ENCODE measurements at places on chromosomes 2 and 18.

DNA sequence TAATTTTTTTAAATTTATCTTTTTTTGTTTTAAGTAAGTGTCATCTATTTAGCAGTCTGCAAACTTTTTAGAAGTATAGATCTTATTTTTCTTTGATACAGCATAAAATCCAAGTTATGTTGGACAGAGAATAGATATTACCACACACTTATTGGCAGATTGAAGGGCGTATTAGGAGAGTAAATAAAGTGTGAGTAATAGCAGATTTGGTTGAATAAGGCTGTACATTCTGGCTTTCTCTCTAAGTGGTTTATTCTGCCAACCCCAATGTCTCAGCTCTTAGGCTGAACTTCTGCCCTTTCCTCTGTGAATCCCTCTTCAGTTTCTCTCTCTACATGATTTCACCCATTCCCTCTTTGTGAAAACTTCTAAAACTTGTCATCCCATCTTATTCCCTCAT is 651.2 kb downstream of the DCC start:
- DNase-seq: no peak

DNA sequence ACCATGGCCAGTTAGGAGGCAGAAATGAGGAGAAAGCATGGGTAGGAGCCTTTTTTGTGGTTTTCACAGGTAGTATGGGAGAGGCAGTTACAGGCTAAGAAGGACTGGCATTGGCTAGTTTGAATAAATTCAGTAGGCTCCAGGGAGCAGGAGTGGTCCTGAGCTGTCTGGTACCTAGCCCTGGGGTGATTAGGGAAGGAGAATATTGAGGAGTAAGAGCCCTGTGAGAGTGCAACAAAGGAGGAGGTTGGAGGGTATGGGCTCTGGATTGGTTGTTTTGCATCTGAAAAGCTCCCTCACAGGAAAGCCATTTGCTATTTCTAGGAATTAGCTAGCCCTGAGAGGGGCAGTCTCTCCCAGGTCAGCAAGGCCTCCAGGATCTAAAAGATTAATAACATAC is 13.3 kb upstream of the TCF7L1 start:
- no peak for DNase-seq

DNA sequence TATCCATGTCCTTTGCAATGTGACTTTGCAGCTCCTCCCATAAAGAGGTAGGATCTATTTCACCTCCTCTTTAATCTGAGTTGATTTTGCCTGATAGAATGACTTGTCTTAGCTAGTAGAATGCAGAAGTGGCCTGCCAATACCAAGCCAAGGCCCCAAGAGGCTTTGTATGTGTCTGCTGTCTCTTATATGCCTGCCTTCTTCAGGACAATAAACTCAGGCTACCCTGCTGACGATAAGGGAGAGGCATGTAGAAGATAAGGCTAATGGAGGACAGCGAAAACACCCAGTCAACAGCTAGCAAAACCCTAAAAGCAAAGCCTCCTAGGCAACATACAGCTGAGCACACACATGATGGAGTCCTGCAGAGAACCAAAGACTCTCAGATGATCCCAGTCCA is 1.8 kb upstream of the ZC3H8 start:
- no peak for DNase-seq

- no peak for DNase-seq
Measured at GRCh38 chr2:29767606-29768335, 153.6 kb downstream of the ALK start.

- peak; percentile 25 for DNase-seq
Measured at GRCh38 chr2:20186078-20186854, 38.7 kb downstream of the SDC1 start.

DNA sequence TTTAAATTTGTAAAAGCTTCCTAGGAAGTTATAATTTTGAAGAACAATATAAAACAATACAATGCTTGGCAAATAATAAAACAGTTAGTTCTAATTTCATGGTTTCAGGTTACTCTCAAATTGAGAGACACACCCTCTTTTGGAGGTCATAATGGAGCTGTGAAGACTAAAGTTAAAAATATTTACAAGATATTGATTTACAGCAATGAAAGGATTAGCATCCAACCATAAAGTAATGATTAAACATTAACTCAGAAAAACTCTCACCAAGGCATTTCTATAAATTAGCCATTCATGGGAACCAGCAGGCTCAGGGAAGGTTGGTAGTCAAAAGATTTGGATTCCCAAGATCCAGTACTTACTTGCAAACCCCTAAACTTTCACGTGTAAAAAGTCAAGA is 6.4 kb downstream of the DPP4 start:
- no peak for DNase-seq

- DNase-seq: no peak
Measured at GRCh38 chr18:32297579-32298170, 107.8 kb downstream of the MEP1B start.

- DNase-seq: no peak
Measured at GRCh38 chr2:42138163-42139015, 30.8 kb upstream of the EML4 start.

DNA sequence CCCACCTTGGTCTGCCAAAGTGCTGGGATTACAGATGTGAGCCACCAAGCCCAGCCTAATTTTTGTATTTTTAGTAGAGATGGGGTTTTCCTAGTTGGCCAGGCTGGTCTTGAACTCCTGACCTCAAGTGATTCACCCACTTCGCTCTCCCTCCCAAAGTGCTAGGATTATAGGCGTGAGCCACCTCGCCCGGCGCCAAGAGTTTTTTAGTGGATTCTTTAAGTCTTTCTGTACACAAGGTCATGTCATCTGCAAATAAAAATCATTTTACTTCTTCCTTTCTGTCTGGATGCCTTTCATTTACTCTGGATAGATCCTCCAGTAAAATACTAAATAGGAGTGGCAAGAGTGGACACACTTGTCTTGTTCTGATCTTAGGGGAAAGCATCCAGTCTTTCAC is 61.7 kb downstream of the KCMF1 start:
- DNase-seq: no peak

GRCh38 chr2:126823951-126824350 is 74.7 kb upstream of the TEX51 start:
- no peak for DNase-seq

DNA sequence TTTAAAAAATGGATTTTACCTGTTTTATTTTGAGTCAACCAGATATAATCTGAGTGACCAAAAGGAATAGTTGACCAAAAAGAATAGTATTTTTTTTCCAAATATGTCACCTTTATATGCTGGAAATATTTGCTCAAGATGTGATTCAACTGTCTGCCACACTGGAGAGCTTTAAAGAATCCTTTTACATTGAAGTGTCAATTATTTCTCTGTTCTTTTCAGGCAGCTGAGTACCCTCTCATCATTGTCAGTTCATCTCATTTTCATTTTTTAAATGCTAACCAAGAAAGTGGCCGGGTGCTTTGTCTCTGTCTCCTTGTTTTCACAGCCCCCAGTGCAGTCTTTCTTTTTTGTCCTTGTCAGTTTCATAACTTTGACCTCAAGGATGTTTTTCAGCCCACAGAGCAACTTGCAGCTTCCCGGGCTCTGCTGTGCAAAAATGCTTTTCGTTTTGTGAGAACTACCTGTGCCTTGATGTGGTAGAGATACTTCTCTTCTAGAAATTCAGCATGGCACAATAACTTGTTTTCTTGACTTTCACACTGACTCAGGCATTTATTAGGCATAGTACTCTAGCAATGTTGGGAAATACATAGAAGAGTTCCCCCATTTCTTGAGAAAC is 23.4 kb upstream of the CERS6 start:
- no peak for DNase-seq

- DNase-seq: no peak
Measured at GRCh38 chr2:70826696-70827350, 6.4 kb upstream of the CLEC4F start.

DNA sequence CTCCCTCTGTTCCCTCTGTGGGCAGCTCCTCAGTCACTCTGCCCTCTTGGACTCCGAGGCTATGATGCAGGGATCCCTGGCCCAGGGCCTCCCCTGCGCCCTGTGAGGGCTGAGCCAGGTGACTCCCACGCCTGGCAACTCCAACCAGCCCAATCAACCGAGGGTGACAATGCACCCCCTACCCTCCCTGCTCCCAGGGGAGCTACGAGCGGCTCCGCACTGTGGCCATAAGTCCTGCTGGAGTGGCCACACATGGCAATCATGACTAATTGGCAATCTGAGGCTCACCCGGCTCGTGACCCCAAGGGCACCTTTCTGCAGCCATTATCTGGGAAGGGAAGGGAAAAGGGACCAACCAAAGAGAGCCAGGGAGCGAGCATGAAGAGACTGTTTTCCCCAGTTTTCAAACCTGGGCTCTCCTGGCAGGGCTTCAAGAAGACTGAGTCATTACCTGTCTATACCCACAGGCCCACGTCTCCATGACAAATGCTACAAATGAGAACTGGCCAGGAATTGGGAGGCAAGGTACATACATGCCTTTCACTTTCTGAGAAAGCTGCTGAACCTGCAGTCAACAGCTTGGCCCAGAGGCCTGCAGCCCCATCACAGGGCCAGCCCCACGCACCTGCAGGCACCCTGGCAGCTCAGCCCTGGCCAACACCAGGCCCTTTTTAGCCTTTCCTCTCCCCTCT is 45.1 kb downstream of the RPL31 start:
- DNase-seq: no peak

DNA sequence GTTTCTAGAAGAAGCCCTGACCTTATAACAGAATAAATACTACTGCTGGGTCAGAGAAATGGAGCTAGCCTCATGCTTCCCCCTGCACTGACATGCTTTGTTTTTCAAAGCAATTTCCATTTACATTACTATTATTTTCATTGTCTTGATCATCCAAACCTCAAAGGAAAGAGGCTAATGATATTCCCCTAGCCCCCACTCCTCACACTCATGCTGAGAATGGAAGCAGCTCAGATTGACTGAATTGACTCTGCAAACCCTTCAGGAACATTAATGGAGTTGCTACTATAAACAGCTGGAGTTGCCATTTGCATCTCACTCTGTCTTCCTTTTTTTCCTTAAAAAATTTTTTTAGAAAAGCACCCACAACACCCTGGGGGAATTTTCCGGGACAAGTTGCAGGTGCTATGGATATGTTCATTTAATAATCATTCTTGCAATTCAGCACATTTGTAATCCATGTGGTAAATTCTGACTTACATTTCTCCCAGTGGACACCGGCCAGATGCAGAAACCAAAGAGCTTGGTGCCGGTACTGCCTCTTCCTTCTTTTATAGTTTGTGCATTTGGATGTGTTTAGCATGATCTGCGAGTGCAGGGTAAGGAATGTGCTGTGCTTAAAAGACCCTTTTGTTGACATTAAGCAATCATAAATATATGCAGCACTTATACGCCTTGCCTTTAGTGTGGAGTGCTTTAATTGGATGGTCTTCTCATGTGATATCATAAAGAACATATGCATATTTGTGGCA is 103.3 kb upstream of the OSR1 start:
- DNase-seq: no peak

DNA sequence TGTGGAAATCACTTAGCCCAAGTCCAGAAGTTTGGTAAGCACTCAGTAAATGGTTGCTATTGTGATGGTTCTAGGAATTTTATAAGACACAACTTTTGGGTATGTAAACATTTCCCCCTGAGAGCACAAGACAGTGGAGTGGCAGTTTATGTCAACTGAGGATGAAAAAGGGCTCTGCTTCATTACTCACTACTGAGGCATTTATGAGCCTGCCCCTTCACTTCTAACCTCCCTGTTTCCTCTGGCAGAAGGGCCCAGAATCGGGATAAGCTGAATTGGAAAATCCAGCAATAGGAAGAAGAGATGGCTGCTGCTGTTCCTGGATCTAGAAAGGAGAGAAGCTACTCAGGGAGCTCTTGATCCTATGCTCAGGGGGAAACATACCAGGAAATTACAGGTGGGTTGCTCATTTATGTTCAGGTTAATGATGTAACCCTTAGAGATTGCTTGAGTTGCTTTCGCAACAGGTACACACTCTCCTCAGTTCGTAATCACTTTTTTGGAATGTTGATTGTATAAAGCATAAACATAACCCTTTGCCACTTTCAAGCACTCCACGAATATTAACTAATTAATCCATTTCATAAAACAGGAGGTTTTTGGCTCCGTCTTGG is 46.3 kb downstream of the ADCYAP1 start:
- no peak for DNase-seq

DNA sequence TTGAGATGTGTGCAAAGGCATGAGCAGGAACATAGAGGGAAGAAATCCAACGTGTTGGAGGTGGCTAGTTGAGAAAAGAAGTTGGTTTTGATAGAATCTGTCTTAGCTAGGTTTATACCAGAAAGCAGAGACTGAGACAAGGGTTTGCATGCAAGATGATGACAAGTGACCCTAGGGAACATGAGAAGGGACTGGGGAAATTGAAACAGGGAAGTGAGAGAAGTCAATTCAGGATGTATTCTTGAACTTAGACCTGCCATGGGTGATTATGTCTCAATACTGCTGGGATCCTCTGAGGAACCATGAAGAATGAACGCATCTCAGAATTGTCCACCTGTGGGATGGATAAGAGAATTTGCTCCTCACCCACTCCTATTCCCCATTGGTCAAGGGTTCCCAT is 20.5 kb downstream of the IL36A start:
- no peak for DNase-seq

- no peak for DNase-seq
Measured at GRCh38 chr2:3598912-3599854, 4.3 kb downstream of the COLEC11 start.

DNA sequence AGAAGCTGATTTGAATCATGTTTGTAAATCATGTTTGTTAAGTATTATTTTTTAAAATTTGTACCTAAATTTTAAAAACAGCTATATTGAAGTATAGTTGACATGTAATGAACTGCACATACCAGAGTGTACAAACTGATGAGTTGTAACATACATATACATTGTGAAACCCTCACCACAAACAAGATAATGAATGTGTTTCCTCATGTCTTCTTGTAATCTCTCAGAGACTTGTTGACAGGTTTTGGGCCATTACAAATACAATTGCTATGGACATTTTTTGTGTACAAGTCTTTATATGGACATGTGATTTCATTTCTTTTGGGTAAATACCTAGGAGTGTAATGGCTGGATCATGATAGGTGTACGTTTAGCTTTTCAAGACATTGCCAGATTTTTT is 21.5 kb downstream of the WDR43 start:
- DNase-seq: no peak

DNA sequence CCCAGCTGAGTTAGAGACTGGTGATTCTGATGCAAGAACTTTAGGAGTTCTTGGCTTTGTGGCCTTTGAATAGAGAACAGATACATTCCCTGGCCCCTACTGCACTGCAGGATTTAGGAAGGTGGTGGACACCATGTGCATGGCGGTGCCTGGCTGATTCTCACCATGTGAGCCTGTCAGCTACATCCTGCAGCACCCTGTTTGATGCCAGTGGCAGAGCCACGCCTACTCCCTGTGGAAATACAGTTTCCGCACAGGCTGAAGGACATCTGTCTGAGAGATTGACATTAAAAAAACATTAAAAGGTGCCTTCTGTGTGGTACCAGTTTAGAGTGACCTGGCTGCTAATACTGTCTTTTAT is 50.0 kb downstream of the KCNE4 start:
- DNase-seq: no peak

GRCh38 chr2:64620661-64621060 is 33.1 kb downstream of the SERTAD2 start:
- DNase-seq: no peak

- no peak for DNase-seq
Measured at GRCh38 chr2:68416081-68416675, 50.9 kb downstream of the FBXO48 start.

- DNase-seq: no peak
Measured at GRCh38 chr2:217953011-217953481, 49.7 kb downstream of the TNS1 start.
